ENCODE measurements at places on chromosomes 16 and 17. TPM values are rescaled to one million over a fixed set of nuclear protein-coding genes. Genes with fewer than 3 reads are reported as not detected.
A peak's percentile ranks its signal among the peaks of the same experiment; 100 is the strongest.

Gene GFER
- total RNA-seq, result 14.5 TPM

Gene NOMO2
- total RNA-seq, result 46.1 TPM

Gene COX6A2
- total RNA-seq, result not detected

Gene SRL
- total RNA-seq, result not detected

DNA sequence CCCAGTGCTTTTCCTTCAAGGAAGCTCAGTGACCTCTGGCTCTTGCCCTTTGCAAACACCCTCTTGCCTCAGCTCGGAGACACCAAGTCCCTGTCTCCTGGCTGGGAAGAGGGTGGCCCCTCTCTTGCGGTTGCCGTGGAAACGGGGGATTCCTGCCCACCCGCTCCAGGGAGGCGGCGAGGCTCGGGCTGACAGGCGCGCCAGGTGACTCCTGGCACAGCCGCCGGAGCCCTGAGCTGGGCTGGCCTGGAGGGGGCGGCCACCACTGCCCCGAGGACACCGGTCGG lies 71.4 kb downstream of the ABR start:
- no peak for DNase-seq
- peaks cover 7% of the 10 kb centered on the region for H3K36me3 ChIP-seq
- H3K4me3 ChIP-seq, result peak overlapping the region; percentile 73
- H3K27me3 ChIP-seq, result no peaks in the 10 kb centered on the region
- peaks cover 47% of the 10 kb centered on the region for H3K4me1 ChIP-seq

- no peaks in the 10 kb centered on the region for H3K36me3 ChIP-seq
- no peak for DNase-seq
- no peaks in the 10 kb centered on the region for H3K27me3 ChIP-seq
- no peaks in the 10 kb centered on the region for H3K4me1 ChIP-seq
Measured at GRCh38 chr17:61379457-61380216, 20.0 kb upstream of the TBX2 start.

- H3K4me1 ChIP-seq, result peaks cover 3% of the 10 kb centered on the region
- no peaks in the 10 kb centered on the region for H3K27me3 ChIP-seq
- no peaks in the 10 kb centered on the region for H3K36me3 ChIP-seq
- no peak overlapping the region for H3K4me3 ChIP-seq
- H3K27ac ChIP-seq, result no peak overlapping the region
- no peak for DNase-seq
Measured at GRCh38 chr17:75737133-75737962, 16.1 kb downstream of the ITGB4 start.

GRCh38 chr16:29710227-29711219 lies 31.5 kb downstream of the QPRT start:
- no peaks in the 10 kb centered on the region for H3K27me3 ChIP-seq
- H3K27ac ChIP-seq, result no peak overlapping the region
- no peak overlapping the region for H3K4me3 ChIP-seq
- peaks cover 9% of the 10 kb centered on the region for H3K4me1 ChIP-seq
- no peaks in the 10 kb centered on the region for H3K36me3 ChIP-seq
- DNase-seq, result peak; percentile 63

- no peaks in the 10 kb centered on the region for H3K36me3 ChIP-seq
- H3K27ac ChIP-seq, result no peak overlapping the region
- H3K4me1 ChIP-seq, result peaks cover 4% of the 10 kb centered on the region
- no peaks in the 10 kb centered on the region for H3K27me3 ChIP-seq
Measured at GRCh38 chr17:64378890-64379354, 11.7 kb downstream of the PECAM1 start.
